ENCODE measurements at places on chromosomes 6 and 20.

DNA sequence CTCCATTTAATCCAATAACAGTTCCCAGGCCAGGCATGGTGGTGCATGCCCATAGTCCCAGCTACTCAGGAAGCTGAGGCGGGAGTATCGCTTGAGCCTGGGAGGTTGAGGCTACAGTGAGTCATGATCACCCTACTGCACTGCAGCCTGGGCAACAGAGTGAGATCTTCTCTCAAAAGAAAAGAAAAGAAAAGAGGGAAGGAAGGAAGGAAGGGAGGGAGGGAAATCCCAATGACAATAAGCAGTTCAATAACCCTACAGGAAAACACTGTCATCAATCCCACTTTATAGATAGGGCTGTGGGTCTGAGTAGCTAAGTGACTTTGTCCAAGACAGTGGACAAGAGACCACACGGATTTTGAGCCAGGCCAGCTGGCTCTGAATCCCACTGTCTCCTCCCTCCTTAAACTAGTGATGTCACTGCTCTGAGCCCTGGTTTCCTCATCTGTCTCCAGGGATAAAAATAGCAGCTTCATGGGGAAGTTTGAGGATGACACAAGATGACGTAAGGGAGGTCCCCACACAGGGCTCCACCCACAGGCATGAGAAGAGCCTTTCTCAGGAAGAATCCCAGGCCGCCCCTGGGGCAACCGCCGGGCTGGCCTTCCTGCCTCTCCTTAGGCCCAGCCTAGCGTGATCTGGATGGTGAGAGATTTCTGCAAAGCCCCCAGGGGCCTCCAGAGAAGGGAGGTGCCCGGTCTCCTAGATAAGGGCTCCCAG, 7.2 kb upstream of the TRIB3 start:
- DNase-seq = no peak

DNA sequence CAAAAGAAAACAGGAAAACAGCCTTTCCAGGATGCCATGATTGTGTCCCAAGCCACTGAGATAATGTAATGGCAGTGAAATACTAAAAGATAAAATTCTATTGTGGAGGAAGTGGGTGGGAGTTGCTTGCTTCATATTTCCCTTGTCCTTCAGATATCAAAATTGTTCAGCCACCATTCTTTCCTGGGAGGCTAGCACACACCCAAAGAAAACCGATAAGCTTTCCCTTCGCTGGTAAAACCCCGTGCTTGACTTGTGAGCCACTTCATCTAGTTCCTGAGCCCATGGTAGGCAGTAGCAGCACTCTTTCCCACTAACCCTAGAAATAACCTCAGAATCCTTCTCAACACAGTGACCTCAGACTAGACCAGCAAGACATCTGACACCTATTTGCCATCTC, 357.4 kb upstream of the PLCB4 start:
- DNase-seq = no peak

GRCh38 chr6:16049168-16049567, 79.7 kb upstream of the MYLIP start:
- DNase-seq = peak; percentile 21

GRCh38 chr6:2467929-2468600, 222.7 kb upstream of the GMDS start:
- no peak for DNase-seq

DNA sequence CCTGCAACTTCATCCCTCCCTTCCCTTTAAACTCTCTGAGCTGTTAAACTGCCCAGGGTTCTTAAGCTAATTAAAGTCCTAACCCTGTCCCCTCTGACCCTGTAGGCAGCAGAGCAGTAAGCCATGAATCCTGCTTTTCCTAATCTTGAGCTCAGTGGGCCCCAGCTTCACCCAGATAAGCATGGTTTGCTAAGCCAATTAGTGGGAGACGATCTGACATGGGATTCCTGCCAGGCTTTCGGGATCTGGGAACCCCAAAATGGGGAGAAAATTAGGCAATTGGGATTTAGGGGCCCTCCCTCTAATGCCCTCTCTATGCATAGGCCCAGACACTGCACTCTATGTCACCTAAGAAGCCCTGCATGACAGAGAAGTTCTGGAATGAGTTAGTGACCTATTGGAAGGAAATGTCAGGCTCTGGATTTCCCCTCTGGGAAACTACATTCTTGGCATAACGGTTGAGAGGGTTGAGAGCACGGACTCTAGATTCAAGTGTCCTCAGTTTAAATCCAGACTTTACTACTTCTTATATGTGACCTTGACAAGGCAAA, 4.6 kb downstream of the XKR7 start:
- peak; percentile 16 for DNase-seq

DNA sequence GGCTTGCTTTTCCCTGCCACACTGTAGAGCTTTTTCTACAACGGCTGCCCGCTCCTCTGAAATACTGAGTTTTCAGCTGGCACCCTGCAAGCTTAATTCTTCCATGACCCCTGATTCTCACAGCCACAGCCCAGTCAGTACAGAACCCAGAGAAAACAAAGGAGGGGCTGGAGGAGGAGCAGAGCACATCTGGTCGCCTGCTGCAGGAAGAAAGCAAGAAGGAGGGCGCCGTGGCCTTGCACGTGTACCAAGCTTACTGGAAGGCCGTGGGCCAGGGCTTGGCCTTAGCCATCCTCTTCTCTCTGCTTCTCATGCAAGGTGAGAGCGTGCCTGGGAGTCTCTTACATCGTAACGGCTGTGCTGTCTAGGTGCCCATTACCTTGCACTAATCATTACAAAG, 11.3 kb downstream of the DLK2 start:
- DNase-seq = no peak

DNA sequence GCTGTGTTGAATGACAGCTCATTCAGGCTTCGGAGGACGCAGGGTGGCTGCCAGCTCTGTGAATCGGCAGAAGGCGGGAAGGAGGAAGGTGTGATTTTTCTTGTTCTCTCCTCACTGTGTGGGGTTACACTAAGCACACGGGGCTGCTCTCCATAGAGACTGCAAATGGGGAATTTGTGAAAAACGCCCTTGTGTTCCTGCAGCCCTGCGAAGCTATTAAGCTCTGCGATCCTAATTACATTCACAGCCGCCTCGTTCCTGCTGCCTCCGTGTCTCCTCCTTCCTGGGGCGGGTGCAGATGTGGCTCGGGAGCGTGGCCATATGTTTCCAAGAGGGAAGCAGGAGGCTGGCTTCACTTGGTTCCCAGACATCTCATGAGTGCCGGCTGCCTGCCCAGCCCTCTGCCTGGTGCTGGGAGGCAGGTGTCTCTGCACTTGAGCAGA, 124.0 kb downstream of the TOX2 start:
- DNase-seq = no peak

- DNase-seq = no peak
These were observed 200.7 kb upstream of the SPTLC3 start for GRCh38 chr20:12808006-12808567.

DNA sequence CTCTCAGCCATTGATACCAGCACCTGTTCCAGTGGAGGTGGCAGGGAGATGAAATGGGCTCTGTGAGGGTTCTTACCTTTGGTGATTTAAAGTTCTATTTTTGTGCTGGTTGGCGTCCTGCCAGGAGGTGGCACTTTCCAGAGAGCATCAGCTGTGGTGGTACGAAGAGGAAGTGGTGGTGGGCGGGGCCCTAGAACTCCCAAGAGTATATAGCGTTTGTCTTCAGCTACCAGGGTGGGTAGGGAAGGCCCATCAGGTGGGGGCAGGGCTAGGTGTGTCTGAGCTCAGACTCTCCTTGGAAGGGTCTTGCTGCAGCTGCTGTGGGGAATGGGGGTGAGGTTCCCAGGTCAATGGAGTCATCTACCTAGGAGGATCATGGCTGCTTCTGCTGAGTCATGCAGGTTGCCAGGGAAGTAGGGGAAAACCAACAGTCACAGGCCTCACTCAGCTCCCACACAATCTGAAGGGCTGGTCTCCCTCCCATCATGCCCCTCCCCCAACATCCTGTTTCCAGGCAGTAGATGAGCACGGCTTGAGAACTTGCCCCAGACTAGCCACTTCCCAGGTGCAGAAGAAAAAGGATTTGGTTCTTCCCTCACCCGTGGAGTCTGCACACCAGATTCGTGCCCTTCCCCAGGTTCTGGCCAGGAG, 46.6 kb downstream of the MOXD1 start:
- no peak for DNase-seq

Data from kidney epithelial cell (primary cell).